ENCODE measurements at places on chromosomes 3 and 15.

GRCh38 chr3:129942296-129942695, 32.2 kb upstream of the TRH start:
- DNase-seq: peak; percentile 84

GRCh38 chr3:179750720-179751328, 98.0 kb downstream of the USP13 start:
- DNase-seq: peak; percentile 61

DNA sequence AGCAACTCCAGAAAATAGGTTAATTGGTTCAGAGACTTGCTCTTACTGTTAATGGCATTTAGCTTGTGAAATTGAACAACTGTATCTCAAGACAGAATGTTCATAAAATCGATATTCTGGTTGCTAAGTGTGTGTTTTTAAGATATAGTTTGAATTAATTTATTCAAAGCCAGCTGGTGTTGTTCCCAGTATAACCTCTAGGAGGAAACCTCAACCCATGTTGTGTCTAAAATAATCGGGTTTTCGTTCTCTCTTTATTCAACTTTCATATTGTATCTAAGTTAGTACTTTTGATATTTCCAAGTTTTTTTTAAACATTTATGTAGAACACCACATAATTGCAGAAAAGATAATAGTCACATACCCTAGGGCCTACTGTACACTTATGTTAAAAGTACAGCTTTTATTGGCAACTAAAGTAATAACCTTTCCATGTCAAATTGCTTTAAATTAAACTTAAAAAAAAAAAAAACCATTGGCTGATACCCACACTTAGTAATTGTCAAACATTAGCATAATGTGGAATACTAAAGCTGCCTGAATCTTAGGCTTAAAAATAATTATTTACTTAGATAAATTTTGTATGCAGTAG, 90.9 kb downstream of the SAMMSON start:
- peak; percentile 39 for DNase-seq

DNA sequence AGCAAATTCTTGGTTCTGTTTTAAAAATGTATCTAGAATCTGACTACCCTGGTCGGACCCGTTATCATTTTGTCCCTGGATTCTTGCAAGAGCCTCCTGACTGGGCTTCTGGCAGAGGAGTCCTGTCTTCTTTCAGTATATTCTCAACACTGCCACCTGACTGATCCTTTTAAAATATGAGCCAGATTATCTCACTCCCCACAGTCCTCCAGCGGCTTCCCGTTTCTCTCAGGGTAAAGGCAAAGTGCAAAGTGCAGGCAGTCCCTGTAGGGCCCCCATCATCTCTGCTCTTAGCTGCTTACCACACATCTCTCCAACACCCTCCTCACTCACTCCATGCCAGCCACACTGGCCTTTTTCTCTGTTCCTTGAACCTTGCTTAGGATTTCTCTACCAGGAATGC, 28.4 kb downstream of the CRTC3 start:
- DNase-seq: no peak

DNA sequence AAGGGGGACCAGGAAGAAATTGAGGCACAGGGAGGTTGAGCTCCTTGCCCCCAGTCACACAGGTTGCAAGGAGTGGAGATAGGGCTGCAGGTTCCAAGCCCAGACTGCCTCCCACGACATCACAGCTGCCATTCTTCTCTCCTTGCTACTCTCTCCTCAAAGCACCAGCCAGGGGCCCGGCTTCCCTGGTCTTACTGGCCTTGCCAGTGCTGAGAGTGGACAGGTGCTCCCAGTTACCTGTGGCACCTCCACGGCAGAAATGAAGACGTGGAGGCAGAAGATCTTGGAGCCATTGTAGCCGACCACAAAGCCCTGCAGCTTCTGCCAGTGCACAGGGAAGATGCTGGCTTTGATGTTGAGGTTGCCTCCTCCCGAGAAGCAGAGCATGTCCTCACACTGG, 17.9 kb upstream of the ACAD9 start:
- DNase-seq: no peak

- DNase-seq: no peak
Observed at GRCh38 chr3:134057006-134057653, 27.4 kb upstream of the SLCO2A1 start.

DNA sequence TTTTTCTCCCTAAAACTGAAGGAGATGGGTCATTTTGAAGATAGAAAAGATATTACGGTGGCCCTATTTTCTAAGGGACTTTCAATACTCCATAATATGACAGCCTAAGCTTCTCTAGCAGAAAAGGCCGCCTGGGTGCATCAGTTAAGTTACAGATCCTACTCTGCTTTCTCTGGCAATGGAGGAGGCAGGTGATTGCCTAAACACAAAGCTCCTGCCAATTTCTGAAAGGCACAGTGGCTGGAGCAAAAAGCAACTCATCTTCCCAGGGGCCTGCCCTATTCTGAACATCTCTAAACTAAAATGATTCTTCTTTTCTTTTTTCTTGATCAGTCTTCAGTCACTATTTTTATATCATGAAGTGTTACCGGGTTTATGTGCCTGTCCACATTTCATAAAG, 276.7 kb downstream of the CNTN4 start:
- no peak for DNase-seq

- DNase-seq: no peak
Observed at GRCh38 chr3:179613807-179614206, 9.2 kb downstream of the NDUFB5 start.

DNA sequence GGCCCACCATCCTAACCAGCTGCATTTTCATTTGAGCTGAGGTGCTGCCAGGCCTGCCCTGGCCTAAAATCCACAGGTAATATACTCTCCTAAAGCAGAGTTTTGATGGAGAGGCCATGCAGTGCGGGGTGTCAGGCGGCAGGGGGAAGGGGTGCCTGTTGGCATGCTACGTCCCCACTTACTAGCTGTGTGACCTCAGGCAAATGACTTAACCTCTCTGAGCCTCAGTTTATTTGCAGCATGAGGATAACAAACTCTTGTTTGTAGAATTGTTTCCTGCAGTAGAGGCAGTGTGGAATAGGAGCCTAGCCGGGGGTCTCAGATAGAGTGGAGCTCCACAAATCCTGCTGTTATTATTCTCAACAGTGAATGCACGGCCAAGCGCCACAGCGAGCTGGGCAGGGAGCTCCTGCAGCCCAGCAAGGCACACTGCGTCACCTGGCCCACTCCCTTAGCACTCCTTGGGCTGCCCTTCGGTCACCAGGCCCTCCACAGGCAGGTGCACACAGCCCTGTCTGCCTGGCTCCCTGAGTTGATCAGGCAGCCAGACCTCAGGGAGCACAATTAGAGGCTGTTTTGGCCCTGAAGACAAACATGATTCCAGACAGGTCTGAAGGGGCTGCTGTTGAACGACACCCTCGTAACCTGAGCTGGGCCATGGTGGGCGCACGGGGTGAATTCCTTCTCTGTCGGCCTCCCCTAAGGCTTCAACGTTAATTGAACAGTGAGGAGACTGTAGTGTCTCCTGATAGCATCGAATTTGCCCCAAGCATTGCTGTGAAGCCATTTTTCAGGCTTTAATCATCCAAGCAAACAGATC, 248.8 kb upstream of the LYSMD4 start:
- DNase-seq: no peak

- no peak for DNase-seq
Observed at GRCh38 chr3:183733553-183733952, 36.0 kb downstream of the YEATS2 start.

GRCh38 chr15:97840501-97840900, 120.0 kb upstream of the ARRDC4 start:
- no peak for DNase-seq

- DNase-seq: no peak
Observed at GRCh38 chr3:45772341-45773035, 23.8 kb downstream of the SLC6A20 start.

DNA sequence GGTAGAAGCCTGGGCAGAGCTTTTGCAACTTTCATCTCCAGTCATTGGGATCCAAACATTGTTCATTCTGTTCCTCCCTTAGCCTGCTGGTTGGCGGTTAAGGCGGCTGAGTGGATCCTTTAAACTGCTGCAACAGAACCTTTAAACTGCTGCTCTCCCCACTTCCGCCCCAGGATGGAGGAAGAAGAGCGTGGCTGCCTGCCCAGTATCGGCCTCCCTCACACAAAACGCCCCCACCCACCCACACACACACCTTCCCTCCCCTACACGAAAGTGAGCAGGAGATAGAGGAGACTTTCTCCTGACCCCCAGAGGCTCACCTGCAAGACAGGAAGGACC, 460 bp upstream of the ZMAT3 start:
- DNase-seq: peak; percentile 25

DNA sequence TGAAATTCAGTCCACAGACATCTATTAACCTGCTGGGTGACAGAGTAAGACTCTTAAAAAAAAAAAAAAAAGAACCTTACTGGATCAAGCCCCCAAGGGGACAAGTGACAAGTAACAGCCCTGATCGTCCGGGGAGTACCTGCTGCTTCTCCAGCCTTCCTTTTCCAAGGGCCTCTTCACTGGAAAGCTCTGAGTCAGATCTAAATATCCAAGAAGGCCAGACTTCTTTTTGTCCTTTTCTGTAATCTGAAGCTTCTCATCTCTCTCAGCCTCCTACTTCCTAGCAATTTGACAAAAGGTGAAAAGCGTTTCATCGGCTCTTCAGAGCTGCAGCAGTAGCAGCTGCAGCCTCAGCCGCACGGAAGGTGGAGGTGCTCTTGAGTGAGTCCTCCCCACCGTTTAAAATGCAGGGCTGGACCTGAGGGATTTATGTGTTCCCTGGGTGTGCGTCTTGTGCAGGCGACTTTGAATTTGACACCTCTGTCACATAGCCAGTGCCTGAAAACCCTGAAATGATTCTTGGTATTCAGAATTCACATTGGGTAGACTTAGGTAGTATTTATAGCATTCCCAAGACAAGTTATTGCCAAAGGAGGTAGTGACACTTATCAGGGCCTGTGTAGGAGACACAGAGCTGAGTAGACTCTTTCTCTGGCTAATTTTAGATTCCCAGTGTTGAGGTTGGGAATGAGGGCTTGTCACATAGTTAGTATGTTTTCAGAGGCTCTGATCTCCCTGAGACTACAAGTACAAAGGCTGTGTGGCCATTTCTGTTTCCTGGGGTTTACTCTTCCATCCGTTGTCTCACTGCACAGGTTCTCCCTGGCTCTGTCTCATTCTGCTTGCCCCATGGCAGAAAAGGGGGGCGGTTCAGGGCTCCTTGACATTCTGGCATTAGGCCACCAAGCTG, 291.2 kb upstream of the C2CD4B start:
- DNase-seq: no peak

- DNase-seq: no peak
Observed at GRCh38 chr3:29694783-29695182, 413.9 kb downstream of the RBMS3 start.

GRCh38 chr15:41493205-41493901, at the start of gene ITPKA:
TSS of gene ITPKA (plus strand) at chr15:41493874. CDS start at chr15:41493928, 54 bp downstream.
- DNase-seq: peak; percentile 69

DNA sequence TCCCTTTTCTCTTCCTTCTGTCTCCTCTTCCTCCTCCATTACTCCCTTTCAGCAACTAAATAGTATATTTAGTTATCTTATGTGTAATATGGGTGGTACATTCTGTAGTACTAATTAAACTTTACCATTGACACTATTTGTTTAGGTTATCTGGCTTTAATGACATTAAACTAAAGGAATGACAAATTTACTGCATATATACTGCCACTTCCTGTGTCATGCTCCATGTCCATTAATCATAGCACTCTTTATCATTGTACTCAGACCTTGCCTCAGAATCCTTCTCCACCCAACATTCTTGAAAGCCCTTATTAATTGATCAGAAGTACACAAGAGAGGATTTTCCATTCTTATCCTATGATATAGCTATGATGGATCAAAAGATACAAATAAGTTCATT, 244.2 kb downstream of the NAALADL2 start:
- DNase-seq: no peak

- no peak for DNase-seq
Observed at GRCh38 chr3:160829486-160830009, 73.5 kb downstream of the PPM1L start.

DNA sequence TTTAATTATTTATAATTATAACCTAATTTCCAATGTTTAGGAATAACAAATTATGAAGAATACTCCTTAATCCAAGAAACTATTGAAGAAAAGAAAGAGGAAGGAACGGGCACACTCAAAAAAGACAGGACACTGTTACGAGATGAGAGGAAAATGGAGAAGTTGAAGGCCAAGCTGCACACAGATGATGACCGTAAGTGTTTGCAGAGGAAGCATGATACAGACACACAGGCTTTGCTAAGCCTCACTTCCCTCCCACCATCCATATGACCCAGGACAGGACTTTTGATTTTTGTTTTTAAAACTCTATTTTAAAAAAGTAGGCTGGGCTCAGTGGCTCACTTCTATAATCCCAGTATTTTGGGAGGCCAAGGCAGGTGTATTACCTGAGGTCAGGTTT, 389.4 kb upstream of the TPM1 start:
- no peak for DNase-seq

DNA sequence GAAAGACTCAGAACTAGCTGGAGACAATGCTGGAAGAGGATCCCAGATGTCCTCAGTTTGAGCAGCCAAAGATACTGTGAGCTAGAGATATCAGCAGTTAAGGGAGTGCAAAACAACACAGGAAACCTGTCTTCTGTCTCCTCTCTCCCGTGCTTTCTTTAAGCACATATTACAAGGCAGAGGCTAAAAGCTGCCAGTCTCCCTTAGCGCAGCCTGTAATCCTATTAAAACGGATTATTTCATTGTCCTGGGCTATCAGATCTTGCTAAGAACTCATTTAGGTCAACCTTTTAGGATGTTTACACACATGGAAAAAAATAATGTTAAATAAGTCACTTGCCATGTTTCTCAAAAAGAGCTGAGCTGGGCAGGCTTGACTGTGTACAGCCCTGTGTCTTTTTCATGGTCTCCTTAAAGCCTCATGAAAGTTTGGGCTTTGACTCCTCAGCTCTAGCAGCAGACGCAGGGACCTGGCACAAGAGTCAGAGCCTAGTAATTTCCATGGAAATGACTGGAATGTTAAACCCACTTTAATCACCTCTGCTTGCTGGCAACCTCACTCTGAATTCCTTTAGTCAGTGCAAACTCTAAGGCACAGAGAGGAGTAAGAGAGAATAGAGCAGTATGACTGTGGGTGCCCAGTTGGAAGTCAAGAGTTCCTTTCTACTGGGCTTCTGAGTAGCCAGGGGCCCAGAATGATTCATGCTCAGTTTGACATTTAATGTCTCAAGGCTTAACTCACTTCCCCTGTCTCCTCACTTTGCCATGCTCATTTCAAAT, 491.9 kb downstream of the NTRK3 start:
- DNase-seq: no peak

- DNase-seq: no peak
Observed at GRCh38 chr15:38782156-38782555, 217.5 kb upstream of the RASGRP1 start.

All from NAMALWA (cell line).